ENCODE measurements at places on chromosomes 12 and 14. TPM values are rescaled to one million over a fixed set of nuclear protein-coding genes. Genes with fewer than 3 reads are reported as not detected.

OR4E2 gene
- not detected for total RNA-seq

SLC22A17 gene
- total RNA-seq, result 11.2 TPM

DNA sequence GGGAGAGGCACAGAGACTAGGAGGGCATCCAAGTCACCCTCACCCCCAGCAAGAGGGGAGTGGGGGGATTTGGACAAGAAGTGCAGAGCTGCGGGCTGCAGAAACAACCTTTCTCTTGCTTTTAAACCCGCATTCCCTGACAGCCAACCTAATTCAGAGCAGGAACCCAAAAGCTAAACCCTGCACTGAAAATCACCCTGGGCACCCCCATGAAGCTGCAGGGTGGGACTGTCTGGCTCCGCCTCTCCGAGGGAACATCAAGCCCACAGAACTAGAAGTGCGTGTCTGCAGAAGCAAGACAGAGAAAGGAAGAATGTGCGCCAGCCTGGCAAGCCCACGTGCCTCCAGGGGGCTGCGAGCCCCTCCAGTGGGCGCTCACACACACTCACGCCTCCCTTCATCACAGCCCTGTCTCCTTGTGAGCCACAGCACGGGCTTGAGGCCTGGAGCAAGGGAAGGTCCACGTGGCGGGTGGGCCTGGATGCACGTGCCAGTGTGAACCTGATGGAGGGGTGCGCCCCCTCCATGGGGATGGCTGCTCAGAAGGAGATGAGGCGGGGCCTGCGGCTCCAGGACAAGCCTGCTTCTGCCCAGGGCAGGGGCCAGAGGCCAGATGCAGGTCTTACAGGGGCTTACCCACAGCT, 27.8 kb upstream of the PNMA1 start:
- H3K4me1 ChIP-seq, result peaks cover 72% of the 10 kb centered on the region
- no peak for DNase-seq
- H3K4me3 ChIP-seq, result peak overlapping the region; percentile 83

- H3K4me1 ChIP-seq, result 0 out of 2 replicates have a peak, but pooled peaks cover 11% of the 10 kb centered on the region
- no peaks in the 10 kb centered on the region for H3K36me3 ChIP-seq
Measured at GRCh38 chr14:91257328-91258010, 13.0 kb upstream of the GPR68 start.

Measured in HFFc6 (cell line).